Stimulated activated naive CD4-positive, alpha-beta T cell (primary cell): ENCODE measurements at places on chromosomes 6 and 20.

DNA sequence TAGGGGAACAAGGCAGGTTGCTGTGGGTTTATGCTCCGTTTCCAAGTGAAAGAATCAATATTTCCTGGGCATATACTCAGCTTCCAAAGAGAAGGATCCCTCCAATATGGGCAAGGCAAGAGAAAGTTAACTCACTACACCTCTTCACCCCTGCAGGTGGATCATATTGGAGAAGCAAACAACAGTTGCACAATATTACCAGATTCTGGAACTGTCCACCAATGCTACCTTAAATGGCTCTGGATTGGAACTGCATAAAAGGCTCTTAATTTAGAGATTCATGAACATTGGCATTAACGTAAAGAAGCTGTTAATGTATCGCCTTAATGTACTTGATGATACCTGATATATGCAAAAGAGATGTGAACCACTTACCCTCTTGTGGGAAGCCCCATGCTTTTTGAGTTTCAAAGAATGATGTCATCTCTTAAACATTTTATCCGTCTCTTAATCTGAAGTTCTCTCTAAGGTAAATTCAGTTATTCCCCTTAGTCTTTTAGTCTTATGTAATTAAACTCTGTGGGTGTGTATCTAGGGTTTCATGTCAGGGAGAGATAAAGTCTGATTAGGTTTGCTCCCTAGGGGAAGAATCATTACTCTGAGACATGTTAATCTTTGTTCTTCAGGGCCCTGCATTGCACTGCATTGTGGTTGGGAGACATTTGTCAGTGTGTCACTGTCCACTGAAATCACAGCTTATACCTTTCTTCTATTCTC lies 99.5 kb downstream of the PHACTR1 start:
- no peak for DNase-seq

DNA sequence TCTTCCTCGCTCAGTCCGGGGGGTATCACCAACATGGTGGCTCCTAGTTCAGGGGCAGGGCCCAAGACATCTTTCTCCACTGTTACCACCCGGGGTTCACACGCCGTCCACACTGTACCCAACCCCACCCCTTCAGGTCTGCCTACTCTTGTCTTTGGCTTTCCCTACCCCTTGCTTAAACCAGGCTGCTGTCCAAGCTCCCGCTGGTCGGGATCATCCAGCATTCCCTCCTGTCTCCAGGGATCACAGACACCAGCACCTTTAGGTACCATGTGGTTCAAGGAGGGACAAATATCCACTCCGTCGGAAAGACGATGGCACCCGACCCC lies 395 bp downstream of the NELFE start:
- DNase-seq, result no peak

GRCh38 chr6:42819803-42820511 lies 38.1 kb downstream of the BICRAL start:
- no peak for DNase-seq

- no peak for DNase-seq
These were observed 109.1 kb upstream of the FAM184A start for GRCh38 chr6:119187596-119187995.

GRCh38 chr6:41545247-41545702 lies 906 bp upstream of the FOXP4 start:
- DNase-seq, result no peak
